ENCODE measurements at places on chromosomes 7 and 10.
A peak's percentile ranks its signal among the peaks of the same experiment; 100 is the strongest.

DNA sequence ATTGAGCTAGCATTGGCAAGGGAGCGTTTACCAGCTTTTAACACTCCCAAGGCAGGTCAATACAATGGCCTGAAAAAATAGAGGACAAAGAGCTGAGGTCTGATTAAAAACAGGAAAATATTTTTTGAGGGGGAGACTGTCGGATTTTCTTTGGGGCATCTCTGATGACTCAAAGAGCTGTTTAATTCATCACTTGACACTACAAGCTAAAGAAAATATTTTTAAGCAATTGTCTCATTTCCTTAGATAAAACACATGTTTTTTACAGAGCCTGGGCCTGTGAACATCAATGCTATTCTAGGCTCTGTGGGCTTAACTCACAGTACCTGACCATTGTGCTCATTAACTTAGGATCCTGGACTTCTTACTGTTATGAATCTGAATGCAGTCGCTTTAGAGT is 100.8 kb downstream of the NRP1 start:
- no peak for DNase-seq

DNA sequence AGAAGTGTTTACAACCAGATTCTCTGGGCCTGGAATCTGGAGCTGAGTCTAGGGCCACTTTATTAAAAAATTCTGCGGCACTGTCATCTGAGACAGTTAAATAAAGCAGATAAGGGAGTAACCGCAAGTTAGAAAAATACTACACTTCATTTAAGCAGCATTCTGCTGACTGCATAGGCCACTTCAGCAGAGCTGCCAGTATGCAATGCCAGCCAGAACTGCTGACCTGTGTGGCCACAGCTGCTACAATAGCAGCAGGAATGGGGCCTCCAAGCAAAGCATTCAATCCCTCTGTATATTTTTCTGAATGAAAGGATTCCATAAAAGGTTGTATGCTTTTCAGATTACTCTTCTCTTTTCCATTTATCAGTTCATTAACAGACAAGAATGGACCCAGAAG is 136.0 kb downstream of the COL28A1 start:
- DNase-seq = no peak

DNA sequence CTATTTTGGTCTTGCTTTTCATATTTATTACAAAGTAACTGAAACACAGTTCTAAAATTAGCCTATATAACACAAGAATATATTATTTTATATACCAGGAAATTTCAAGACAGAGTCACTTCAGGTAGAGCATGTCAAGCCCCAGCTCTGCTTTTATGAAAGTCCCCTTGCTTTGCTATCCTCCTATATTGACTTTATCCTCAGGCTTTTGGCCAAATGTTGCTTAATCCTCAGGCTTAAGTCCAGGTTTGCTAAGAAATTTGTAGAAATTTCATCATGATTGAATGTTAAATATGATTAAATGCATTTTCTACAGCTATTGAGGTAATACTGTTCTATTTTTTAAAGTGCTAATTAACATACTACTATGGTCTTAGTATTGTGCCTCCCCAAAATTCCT is 227.6 kb downstream of the FZD1 start:
- no peak for DNase-seq

DNA sequence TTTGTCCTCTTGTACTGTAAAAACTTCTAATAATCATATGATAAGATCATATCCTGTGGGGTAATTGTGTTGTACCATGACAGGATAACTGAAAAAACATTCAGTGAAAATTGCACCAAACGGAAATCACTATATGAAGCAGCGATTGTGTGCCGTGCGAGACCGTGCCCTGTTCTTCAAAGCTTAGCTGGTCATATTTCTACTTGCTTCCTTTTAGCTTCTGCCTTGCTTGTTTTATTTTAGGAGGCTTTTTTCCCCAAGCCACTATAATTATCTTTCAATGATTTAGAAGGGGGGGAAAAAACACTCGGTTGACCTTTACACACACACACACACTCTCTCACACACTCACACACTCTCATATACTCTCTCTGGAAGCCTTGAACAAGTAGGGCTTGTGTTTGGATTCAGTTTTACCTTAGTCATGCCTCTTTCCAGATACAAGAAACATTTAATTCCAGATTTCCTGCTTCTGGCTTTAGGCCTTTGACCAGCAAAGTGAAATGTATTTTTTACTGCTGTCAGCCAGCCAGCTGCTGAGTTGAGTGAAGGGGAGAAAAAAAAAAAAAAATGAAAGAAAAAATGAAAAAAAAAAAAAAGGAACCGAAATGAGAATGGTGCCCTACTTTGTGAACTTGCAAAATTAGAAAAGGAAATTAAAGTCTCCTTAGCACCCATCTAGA is 181.4 kb downstream of the ARID5B start:
- DNase-seq = no peak

DNA sequence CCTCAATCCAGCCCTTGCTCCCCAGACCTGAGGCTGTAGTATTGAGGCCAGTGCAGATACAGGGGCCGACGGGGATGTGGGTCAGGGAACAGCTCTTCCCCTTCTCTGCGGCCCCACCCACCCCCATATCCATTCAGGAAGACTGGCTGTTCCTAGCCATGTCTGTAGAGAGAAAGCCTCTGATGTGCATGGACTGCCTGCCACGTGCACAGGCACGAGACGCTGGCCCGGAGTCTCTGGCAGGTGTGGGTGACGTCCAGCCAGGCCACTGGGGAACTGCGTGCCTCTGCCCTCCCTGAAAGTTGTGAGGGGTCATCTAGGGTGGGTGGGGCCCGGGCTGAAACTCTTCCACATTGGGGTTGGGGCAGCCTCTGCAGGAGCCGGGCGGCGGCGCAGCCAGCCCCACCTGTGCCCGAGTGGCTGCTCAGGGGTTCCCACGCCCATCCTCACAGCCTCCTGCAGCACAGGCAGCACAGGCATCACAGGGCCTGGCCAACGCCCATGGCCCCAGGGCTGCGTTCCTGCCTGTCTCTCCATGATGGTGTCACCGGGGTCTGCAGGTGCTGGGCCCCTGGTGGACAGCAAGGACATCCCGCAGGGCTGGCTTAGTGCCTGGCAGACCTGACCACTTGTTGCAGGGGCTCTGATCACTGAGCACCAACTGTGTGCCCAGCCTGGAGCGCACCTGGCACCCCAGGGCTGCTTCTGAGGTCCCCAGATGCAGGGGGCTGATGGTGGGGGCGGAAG is 27.5 kb downstream of the MICALL2 start:
- no peak for DNase-seq

GRCh38 chr10:119166564-119166963 is 1.1 kb upstream of the SFXN4 start:
- DNase-seq = no peak

GRCh38 chr10:11162828-11163599 is 145.3 kb downstream of the CELF2 start:
- no peak for DNase-seq

GRCh38 chr7:121620206-121620605 is 224.1 kb upstream of the FAM3C start:
- no peak for DNase-seq

GRCh38 chr10:125111118-125111727 is 49.1 kb downstream of the CTBP2 start:
- no peak for DNase-seq

DNA sequence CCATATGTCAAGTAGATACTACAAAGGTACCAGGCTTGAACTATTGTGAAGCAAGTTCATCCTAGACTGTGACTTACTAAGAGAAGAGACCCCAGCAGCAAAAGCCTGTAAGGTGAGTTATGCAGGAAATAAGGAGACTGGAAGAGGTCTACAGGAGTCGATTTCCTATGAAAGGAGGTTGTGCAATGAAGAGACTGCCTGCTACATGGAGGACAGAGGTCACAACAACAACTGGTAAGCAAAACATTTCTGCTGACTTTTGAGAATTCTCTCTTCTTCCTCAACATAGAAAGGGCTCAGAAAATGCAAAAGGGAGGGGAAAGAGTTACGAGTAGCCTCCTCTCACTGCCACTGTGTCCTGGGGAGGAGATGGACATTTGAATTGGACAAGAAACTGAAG is 42.4 kb downstream of the PDK4 start:
- DNase-seq = no peak

DNA sequence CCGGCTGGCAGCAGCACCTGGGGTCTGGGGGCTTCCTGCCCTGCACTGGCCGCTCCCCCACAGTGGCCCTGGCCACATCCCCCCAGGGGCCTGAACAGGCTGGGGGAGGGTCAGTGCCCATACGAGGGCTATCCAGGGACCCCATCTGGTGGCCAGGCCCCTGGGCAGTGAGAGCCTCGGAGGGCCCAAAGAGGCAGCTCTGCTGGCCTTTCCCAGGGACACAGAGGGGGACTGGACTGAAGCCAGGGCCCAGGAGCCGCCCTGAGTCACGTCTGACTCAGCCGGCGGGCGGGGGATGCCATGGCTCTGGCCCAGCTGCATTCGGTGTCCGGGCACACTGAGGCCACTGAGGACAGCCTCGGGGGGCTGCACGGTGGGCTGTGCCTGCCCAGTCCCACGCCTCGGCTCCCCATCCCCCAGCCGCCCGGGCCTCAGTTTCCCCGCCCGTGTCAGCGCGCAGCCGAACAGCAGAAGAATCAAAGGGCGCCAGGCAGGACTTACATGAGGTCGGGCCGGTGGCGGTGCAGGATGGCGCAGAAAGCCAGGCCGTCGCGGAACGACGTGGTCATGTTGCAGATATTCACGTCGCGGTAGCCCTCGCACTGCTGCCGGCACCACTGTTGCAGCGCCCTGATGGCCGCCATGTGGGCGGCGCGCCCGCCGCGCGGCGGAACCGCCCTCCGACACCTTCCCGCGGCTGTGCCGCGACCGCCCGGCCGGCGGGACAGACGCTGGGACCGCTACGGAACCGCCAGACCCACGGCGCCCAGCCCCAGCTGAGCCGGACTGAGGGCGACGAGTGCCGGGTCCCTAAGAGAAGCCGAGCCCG is at the start of gene MICALL2:
Gene MICALL2, minus strand, starts transcription at position 788 of the 829 bp plus-strand sequence. Its CDS starts 144 bp downstream, at position 644.
- DNase-seq = peak; percentile 98

GRCh38 chr7:156764766-156765165 is 124.2 kb downstream of the RNF32 start:
- DNase-seq = no peak

DNA sequence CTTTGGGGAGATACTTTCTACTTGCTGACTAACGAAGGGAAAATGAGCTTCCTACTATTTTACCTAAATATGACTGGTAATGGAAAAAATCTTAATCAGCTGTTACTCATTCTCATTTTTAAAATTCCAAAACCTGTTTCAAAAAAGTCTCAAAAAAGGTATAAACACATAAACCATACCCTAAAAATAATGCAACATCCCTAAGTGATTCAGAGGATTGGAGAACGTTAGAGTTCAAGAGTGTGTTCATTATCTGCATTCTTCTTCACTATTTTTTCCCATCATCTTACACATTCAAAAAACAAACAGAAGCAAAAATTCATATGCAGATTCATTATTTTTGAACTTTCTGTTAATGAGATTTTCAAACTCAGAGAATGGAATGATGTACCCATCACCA is 150.4 kb upstream of the GNAI1 start:
- no peak for DNase-seq

GRCh38 chr10:74868392-74868977 is 42.1 kb downstream of the KAT6B start:
- no peak for DNase-seq

DNA sequence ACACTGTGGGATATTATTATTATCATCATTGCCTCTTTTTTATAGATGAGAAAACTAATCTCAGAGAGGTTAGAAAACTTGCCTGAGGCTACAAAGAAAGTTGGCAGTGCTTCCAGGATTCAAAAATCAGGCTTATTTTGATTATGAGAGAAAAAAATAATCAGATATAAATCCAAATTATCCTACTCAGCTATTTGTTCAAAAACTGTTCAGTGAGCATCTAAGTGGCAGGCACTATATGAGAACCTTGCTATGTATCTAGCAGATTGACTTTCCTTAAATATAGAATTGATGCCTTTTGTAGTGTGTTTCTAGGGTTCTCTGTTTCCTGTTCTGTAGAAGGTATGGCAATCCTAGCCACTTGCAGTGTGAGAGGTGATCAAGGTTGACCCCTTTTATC is 60.0 kb upstream of the SLC35B4 start:
- DNase-seq = no peak

DNA sequence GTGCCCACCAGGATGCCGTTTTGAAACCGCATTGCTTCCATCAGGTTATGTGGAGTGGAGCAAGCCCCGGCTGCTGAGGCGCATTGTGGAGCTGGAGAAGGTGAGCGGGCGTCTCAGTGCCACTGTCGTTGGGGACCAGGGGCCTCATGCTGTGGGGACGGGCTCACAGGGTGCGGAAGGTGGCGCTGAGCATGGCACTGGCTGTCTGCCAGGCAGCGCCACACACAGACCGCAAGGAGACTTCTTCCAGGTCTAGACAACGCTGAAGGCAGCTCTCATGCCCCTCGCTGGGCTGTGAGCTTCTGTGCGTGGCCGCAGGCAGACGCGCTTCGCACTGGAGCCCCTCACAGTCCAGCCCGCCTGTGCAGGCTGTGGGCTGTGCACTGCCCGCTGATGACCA is 29.0 kb downstream of the IQCE start:
- DNase-seq = no peak

GRCh38 chr7:151038951-151039849 is 9.1 kb upstream of the ASIC3 start:
- DNase-seq = peak; percentile 81

GRCh38 chr7:44805950-44806349 is 9.5 kb downstream of the PPIA start:
- no peak for DNase-seq

DNA sequence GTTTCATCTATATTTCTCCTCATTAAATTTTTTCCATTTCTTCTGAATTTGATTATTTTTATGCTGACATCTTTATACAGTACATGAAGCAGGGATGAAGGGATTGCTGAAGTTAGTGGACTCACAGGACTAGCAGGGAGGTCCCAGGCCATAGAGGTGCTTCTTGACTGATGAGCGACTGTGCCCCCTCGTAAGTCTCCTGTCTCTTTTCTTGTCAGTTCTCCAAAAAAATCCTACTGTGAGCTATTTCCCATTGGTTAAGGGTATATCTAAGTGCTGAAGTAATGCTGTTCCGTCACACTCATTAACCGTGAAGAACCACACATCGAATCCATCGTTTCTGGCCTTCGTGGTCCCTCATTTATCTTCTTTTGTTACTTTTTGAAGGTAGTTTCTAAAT is 27.7 kb downstream of the HECW1 start:
- no peak for DNase-seq

- DNase-seq = no peak
These were observed 189.7 kb downstream of the ZNF248 start for GRCh38 chr10:37667736-37668135.

DNA sequence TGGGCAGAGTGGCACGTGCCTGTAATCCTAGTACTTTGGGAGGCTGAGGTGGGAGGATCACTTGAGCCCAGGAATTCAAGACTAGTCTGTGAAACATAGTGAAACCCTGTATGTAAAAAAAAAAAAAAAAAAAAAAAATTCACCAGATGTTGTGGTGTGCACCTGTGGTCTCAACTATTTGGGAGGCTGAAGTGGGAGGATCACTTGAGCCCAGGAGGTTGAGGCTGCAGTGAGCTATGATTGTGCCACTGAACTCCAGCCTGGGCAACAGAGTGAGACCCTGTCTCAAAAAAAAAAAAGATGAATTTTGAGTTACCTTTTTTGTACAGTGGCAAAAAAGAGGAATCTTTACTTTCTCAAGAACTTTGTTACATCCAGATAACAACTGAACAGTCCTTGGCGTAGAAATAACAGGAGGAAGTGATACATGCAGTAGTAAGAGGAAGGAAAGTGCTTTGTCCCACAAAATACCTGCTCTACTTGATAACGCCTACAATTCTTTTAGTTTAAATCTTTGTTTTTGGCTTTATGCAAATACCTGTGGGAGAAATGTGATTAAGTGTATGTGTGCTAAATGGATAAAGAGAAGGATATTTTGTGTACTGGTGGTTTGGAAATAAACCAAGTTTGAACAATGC is 29.3 kb downstream of the SPAG6 start:
- DNase-seq = no peak

- DNase-seq = peak; percentile 45
These were observed 17.5 kb downstream of the ACTA2 start for GRCh38 chr10:88934900-88935672.

- no peak for DNase-seq
These were observed 550.7 kb upstream of the MGMT start for GRCh38 chr10:128916383-128916782.
